ENCODE measurements at places on chromosomes 12 and 14.

GRCh38 chr14:49408187-49408933 is 177.8 kb downstream of the RPS29 start:
- no peak for DNase-seq

DNA sequence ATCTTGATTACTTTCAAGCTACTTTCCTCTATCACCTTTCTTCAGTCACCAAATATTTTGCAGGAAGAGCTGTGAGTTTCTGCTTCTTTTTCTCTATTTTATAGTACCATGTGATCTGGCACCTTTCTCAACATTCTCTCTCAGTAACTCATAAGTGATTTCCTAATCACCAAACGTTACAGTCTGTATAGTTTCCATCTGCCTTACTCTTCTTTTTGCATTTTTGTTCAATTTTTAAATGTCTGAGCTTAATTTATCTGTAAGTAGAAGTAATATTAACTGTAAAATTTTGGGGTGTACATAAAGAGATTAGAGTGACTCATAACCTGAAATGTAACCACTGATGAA is 422.1 kb upstream of the SYT1 start:
- peak; percentile 43 for DNase-seq

- no peak for DNase-seq
Measured at GRCh38 chr12:105192624-105193225, 43.2 kb downstream of the APPL2 start.

DNA sequence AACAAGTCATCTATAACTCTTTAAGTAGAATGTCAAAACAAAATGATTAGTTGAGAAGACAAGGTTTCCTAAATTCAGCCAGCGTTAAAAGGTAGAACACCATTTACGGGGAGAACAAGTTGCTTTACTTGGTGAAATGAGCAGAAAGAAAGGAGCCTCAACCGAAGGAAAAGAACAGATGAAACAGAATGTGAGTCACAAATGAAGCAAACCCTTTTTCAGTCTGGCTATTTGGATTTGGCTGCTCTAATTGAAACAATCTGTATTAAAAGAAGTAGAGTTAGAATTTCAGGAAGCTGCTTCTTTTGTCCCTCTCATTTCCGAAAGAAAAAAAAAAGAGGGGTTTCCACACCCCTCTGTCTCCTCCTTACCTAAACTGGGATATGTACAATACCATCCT is 34.6 kb downstream of the CEP128 start:
- peak; percentile 58 for DNase-seq

DNA sequence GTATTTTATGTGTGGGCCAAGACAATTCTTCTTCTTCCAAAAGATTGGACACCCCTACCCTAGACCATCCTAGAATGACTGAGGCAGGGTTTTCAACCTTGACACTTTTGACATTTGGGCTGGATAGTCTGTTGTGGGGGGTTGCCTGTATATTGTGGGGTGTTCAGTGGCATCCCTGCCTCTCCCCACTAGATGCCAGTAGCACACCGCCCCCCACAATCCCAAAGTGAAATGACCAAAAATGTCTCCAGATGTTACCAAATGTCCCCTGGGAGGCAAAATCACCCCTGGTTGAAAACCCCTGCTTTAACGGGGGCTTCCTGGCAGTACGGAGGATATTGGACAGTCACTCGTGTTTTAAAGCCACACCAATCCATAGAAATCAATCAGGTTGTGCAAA is 219.6 kb downstream of the PHETA1 start:
- no peak for DNase-seq

GRCh38 chr12:52836491-52837412 is 2.6 kb upstream of the KRT79 start:
- DNase-seq, result no peak

DNA sequence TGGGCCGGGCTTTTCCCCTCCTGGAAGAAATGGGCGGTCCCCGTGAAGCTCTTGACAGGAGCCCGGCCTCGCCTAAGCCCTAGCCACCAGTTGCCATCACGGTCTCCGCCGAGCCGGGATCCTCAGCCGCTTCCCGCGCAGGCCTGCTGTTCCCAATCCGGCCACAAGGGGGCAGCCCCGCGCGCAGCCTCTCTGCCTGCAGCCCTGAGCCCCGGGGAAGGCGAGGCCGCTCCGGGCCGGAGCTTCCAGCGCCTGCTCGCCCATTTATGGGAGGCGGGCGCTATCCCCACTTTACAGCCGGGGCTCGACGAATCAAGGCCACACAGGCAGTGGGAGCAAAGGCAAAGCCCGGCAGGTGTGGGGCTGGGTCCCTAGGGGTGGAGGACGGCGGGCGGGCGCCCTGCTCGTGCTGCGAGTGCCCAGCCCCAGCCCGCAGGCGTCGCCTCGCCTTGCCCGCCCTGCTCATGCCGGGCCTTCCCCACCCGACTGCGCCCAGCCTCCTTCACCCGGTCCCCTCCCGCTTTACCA is 61.5 kb downstream of the LGMN start:
- DNase-seq, result peak; percentile 94

GRCh38 chr12:91811481-91812287 is 334.0 kb downstream of the BTG1 start:
- peak; percentile 53 for DNase-seq

DNA sequence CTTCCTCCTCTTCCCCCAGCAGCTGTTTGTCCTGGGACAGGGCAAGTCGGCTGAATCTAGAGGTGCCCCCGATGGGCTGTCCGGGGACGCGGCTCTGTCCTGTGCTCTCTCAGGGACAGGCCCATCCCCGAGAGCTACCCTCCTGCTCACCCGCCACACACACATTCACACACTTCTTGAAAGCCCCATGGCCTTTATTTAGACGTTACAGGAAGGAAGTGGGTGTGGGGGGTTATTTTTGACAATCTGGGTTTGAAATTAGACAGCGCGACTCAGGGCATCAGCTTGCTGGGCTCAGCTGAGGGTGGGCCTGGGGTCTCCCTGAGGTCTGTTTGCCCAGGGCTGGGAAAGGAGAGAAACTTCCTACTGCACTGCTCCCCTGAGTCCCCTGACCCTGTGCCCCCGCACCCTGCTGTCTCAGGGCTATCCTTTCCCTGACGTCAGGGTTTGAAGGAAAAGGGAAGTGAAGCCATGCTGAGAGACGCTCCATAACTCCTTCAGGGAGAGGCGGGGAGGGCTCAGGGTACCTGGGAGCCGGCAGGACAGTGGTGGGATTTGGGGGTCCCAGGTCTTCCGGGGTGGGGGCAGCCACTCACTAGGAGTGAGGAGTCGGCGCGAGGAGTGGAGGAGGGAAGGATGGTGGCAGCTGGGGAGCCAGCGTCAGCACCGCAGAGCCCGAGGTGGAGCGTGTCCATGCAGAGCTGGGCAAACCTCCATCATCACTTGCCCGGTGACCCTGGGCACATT is 8.1 kb downstream of the PTPN6 start:
- no peak for DNase-seq

DNA sequence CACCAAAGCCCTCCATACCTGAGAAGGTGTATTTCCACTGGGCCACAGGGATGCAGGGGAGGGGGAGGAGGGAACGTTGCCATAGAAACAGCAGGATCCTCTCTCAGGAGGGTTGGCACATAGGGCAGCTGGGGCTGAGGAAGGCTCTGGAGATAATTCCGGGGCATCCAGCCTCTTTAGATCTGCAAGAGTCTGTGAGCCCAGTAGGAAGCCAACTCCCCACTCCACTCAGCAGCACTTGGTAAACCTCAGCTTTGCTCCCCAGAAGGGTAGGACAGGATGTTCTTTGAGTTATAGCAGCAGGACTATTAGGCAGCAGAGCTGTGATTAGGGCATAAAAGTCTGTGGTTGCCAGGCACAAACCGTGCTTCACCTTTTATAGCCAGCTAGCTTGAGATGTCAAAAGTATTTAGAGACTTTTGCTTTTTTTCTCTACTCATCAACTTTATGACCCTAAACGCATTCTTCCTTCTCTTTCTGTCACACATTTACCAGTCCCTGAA is 7.8 kb upstream of the PLEKHG3 start:
- DNase-seq, result no peak

DNA sequence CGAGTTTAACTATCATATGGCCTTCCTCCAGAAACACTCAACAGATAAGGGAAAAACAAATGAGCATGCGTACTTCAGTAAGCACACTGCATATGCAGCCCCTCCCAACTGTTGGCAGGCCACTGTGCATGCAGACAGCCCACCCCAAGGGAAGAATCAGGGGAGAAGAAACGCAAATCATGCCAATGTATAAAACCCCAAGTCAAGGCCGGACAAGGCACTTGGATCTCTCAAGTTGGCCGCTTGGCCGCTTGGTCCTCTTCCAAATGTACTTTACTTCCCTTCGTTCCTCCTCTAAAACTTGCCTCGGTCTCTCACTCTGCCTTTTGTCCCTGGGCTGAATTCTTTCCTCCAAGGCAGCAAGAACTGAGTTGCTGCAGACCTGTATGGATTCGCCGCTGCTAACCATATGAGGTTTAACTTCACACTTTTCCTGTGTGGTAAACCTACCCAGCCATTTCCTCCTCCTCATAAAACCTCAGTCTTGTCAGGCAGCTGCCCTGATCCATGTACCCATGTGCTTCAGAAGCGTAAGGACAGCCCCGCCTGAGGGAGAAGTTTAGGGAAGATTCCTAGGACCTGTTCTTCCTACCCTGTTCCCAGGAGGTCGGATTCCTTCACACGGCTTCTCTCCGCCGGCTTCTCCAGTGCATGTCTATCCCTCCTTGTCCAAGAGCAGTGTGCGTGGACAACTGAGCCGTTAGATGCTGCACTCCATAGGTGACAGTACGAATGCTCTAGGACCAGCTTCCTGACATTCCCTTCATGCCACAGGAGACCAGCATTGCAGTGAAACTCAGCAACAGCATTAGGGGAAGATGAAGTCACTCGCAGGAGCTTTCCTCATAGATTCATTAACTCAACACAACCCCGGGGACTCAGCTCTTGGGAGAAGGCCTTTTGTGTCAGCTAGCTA is 188.0 kb downstream of the MON2 start:
- DNase-seq, result no peak

GRCh38 chr12:46926526-46926925 is 100.7 kb upstream of the SLC38A4 start:
- no peak for DNase-seq

- DNase-seq, result no peak
Measured at GRCh38 chr12:131176926-131177325, 223.2 kb downstream of the ADGRD1 start.

DNA sequence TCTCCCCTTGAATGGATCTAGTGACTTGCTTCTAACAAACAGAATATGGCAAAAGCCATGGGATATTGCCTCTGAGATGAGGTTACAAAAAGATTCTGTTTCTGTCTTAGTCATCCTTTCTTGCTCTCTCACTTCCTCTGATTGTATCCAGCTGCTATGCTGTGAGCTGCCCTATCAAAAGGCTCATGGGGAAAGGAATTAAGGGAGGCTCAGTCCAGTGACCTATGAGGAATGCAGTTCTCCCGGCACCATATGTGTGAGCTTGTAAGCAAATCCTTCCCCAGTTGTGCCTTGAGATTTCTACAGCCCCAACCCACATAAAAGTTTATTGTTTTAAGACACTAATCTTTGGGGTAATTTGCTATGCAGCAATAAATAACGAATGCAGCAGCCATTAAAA is 183.1 kb downstream of the KLHL28 start:
- no peak for DNase-seq

DNA sequence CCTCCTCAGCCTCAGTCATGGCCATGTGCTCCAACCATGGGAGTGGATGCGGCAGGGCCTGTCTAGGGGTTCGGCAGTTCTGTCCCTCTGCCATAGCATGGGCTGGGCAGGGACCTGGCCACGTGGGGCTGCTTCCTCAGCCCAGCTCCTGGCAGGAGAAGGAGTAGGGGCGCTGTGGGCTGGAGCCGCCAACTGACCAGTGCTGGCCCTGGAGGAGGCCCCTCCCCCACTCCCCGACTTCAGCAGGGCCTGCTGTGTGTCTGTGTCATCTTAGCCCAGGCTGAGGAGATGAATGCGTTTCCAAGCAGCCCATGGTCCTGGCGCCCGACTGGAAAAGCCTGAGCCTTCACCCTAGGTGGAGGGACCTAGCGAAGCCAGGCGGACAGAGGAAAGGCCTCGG is 2.7 kb upstream of the PACS2 start:
- no peak for DNase-seq

DNA sequence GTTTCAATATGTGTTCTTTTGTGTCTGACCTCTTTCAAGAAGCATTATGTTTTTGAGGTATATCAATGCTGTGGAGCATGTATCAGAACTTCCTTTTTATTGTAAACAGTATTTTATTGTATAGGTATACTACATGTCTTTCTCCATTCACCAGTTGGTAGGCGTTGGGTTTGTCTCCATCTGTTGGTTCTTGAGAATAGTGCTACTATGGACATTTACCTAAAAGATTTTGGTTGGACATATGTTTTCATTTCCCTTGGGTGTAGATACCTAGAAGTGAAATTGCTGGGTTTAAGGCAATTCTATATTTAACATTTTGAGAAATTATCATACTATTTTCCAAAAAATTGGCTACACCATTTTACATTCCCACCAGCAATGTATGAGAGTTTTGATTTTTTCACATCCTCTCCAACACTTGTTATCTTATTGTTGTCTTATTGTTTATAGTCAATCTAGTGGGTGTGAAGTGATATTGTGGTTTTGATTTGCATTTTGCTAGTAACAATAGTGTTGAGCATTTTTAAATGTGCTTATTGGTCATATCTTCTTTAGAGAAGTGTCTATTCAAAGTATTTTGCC is 409.2 kb downstream of the IPO8 start:
- DNase-seq, result peak; percentile 17

DNA sequence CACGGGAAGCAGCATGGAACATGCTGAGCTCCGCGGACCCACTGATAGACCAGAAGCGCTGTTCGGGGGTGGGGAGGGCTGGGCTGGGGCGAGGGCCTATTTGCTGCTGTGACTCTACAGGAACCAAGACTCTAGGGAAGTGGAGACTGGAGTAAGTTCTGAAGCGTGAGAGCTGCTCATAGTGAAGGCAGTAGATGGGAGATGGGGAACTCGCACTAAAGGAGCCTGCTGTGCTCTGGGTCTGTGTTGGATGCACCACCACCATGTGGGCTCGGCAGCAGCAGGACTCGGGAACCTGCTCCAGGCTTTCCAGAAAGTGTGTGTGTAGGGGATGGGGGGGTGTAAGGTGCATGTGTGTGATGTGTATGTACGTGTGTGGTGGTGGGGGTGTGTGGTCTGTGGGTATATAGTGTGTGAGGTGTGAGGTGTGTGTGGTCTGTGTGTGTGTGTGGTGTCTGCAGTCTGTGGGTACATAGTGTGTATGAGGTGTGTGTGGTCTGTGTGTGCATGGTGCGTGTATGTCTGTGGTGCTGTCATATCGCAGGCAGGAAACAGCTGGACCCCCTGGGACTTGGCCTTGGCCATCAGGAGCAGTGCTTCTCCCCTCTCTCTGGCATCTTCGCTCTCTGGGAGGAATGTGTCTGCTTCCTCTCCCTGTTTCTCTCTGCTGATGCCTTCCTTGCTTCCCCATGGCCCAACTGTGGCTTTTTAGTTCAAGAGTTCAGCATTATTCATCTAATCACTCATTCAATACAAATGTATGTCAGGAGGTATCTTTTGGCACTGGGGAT is 378.9 kb downstream of the FUT8 start:
- DNase-seq, result peak; percentile 48

GRCh38 chr14:95211721-95212504 is 54.6 kb upstream of the DICER1 start:
- no peak for DNase-seq

Measured in AG08395 (cell line).